ENCODE measurements at places on chromosomes 6 and 20.

DNA sequence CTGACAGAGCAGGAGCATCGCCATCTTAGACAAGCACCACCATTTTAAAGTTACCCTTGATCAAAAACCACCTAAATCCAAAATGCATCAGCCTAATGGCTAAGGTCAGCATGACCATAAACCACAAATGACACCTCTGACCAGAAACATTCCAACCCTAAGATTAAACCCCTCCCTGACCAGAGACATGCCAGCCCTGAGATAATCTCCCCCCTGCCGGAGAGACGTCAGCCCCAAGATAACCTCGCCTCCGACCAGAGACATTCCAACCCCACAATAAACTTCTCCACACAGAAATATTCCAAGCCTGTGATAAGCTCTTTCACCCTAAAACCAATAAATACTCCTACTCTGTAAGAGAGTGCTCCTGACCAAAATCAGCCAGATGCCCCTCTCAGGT lies 53.5 kb downstream of the PXDC1 start:
- DNase-seq: no peak

DNA sequence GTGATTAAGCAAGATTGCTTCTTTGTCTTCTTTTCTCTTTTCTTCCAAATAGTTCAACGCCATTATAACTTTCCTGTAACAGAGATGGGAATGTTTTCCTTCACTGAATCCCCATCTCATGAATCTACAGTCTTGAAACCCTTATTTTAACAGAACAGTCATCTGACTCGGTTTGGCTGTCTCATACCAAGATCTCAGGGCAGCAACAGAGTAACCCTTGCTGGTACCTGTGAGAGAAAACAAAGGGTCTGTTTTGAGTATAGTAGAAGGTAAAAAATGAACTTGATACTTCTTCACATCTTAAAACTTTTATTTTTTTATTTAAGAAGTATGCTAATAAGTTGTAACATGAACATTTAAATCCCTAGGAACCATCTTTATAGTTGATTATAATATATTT lies 19.6 kb upstream of the DSE start:
- no peak for DNase-seq

DNA sequence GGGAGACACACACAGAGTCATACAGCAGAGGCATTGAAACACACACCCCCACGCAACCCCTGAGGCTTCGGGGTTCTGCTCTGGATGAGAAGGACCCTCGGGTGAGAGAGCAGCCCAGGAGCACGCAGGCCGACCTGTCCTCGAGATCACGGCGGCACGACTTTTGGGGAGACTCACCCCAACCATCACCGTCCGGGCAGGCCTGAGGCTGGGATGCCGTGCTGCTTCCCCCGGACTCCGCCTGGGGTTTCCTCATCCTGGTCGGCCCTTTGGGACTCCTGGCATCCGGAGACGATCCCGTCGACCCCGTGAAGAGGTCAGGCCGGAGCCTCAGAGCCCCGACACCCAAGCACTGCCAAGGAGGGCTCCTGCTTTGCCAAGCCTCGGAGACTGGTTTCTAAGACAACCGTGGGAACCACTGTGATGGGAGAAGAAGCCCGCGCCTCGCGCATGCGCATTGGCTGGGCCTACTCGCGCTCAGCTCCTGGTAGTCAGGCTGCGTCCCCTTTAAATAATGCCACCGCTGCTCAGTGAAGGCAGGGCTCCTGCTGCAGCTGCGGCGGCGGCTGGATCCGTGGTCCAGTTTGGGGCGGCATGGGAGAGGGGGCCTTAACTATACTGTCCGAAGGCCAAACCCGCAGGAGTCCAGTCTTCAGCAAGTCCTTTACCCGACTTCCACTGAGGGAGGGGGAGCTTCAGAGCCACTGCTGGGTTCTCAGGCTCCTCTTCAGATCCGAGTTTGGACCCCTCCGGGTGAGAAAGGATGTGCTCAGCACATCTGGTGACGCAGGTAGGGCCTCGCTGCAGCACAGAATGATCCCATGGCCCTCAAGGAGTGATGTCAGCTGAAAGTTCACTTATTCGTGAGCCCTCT lies 171.4 kb upstream of the ZNF337 start:
- DNase-seq: no peak

DNA sequence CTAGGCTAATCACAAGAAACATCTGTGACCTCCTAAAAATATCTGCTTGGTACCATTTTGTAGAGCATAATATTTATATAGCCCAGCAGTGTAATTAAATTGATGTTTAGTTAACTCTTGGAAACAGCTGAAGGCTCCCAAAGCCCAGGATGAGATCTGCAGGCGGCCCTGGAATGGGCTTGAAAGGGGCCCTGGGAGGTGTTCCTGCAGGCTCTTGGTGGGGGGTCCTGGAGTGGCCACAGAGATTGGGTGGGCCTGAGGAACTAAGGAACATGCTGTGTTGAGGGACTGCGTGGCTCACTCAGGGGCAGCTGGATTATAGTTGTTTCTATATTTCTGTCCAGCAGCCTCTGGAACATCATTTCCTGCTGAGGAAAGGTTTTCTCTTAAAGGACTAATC lies 9.2 kb downstream of the SCP2D1 start:
- no peak for DNase-seq

DNA sequence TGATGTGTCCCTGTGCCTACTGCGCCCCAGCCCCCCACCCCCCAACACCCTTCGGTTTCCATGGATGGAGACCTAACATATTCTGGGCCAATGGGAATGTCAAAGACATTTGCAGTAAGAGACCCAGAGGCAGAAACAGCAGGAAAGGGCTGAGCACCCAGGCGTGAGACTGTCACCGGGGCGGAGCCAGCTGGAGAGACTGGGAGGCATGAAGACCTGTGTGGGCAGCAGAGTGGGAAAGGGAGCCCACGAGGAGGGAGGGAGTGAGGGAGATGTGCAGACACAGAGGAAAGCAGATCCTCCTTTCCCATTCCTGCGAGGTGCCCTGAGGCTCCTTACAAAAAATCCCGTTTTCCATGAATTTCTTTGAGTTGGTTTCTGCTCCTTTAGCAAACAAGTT lies 150.2 kb downstream of the FOXC1 start:
- no peak for DNase-seq

- no peak for DNase-seq
Observed at GRCh38 chr6:15981956-15982355, 146.9 kb upstream of the MYLIP start.

DNA sequence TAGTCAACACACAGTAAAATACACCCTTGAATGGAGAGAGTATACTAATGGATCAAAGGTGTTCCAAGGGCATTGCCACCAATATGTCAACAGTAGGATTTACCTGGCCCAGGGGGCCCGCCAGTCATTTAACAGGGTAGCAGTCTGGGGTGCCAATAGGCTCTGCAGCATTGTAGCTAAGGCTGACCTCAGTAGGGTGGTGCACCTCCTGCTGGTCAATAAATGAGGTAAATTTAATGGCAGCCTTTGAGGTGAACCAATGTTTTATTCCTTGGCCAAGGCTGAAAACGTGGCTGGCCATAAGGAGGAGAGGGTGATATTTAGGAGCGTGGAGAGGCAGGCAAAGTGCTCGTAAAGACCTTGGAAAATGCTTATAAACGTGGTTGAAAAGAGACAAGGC lies 147.2 kb downstream of the RPS12 start:
- DNase-seq: no peak

GRCh38 chr6:142378138-142378875 lies 76.5 kb downstream of the ADGRG6 start:
- no peak for DNase-seq

DNA sequence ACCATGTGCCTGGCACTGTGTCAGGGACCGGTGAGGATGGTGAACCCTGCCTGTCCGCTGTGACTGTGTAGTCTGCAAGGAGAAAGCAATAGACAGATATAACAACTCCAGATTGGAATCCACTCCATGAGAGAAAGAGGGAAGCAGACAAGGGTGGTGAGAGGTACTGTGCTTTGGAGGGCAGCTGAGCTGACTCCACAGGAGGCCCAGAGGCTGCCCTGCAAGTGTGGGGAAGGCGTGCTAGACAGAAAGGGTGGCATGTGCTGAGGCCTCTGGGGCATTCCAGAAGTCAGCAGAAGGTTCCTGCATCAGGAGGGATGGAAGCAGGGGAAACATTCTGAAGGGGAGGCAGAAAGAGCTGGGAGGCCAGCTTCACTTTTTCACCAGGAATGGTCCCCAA lies 39.3 kb upstream of the APCDD1L start:
- no peak for DNase-seq

DNA sequence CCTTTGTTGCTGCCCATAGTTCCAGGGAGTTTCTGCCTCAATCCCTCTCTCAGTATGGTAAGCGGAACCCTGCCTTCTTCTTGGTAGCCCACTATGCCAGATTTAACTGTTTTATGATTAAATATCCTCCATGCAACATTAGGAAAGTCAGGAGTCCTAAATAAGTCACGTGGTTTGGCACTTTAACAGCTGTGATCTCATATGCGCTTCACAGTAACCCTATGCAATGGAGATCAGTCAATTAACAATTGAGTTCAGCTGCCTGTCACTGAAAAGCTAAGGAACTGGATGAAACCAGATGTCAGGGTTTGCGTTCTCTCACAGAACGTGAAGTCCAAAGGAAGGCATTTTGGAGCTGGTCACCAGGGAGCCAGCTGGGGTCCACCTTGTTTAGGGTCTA lies 81.6 kb downstream of the PSMB1 start:
- DNase-seq: no peak

DNA sequence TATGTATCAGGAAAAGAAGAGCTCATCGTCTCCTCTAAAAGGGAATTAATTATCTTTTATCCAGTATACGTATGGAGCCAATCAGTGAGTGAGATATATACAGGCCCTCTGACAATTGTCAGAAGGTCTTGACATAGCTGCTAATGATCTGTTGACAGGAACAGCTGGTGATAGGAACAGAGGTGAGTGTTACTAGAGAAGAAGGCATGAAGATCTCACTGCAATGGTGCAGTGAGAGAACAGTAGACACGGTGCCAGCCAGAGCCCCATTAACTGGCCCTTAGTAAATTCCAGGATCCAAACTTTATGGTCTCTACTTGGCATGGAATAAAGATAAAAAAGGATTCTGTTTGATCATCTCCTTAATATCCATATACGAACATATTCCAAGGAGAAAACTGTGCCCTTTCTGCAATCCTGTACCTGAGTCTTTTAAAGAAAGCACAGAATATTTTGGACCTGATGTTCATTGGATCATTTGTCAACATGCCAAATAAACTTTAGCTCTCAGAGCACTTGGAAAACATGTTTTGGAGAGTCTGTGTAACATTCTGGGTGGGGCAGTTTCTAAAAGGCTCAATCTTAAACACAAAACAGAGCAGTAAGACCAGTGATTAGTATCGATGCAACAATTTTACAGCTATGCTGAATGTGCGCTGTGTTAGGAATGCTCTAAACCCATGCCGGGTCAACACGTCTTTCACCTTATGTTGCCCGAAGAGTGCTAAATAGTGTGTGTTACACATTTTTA lies 135.8 kb upstream of the CITED2 start:
- DNase-seq: no peak

GRCh38 chr20:48038713-48039112 lies 253.4 kb upstream of the SULF2 start:
- DNase-seq: no peak

DNA sequence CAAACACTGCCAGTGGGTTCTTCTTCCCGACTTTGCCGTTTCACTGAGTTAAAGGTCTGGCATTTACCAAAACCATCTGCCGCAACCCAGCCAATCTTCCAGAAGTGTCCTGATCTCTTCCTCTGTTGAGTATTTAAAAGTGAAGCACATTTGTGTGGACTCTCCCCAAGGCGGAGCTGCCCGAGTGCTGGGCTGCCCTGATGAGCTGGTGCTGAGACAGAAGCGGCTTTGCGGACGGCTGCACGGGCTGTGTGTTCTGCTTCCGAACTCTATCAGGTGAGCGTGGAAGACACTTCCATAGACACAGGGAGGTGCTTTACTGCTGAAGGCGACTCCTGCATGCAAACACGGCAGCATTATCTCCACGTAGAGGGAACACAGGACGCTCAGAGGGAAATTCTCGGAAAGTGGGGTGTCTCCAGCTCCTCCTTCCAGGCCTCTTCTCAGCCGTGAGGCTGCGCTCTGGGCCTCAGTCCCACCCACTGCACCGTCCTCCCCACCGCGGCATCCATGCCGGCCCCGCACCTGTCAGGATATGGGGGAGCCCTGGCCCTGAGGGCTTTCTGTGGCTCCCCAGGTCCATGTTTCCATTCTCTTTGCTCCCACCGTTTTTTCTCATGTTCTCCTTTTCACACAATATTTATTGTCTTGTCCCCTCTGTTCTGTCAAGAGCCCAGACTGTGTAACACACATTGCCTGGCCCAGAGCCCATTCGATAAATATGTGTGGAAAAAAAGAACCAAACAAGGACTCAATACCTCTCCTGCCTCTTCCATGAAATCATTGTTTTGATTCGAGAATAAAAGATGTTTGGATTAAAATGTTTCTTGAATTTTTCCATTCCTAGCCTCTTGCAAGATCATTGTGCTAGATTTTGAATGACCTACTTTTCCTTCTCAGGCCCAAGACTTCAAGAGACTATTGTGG lies 205.1 kb downstream of the DLL1 start:
- DNase-seq: no peak

DNA sequence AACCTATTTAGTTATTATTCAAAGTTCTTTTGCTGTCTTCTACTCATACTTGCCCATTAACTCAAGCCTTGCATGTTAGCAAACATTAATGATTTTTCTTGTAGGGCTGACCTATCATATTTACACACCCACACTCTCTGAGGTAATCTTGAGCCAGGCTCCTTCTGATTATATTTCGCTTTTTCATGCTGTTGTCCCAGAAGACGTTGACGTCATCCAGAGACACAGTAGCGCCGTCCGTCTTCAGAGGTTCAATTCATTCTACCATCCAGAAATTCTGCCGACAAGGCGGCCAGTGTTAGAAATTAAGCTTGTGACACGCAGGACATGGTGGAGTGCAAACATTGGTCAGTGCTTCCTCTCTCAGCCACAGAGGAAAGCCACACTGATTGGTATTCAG lies 584.7 kb downstream of the BMP2 start:
- DNase-seq: no peak

GRCh38 chr6:127136786-127137185 lies 18.3 kb downstream of the RSPO3 start:
- DNase-seq: no peak

- DNase-seq: no peak
Observed at GRCh38 chr6:35298625-35299140, 1.1 kb downstream of the DEF6 start.

GRCh38 chr6:48775157-48775556 lies 664.2 kb upstream of the PTCHD4 start:
- no peak for DNase-seq

DNA sequence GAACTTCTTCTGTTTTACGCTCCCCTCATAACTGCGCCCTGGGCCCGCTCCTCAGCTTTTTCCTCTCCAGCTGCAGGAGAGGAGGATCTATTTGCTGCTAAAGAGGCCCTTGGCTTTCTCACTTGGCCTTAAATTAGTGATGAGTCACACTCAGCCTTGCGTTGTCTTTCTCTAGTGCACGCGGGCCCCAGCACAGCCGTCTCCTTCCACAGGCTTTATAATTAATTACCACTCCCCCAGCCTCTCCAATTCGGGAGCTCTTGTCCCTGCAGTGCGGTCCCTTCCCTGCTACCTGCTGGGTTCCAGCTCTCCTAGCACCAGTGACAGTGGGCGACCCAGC lies 25.2 kb downstream of the PACSIN1 start:
- DNase-seq: no peak

GRCh38 chr6:122758927-122759334 lies 20.6 kb upstream of the FABP7 start:
- no peak for DNase-seq

GRCh38 chr20:34254979-34255378 lies 13.8 kb downstream of the ASIP start:
- no peak for DNase-seq

GRCh38 chr6:108492131-108492766 lies 68.5 kb upstream of the FOXO3 start:
- DNase-seq: no peak

GRCh38 chr6:106631346-106631745 lies 2.0 kb downstream of the QRSL1 start:
- no peak for DNase-seq

All from GM12892 (cell line).